ENCODE measurements at places on chromosomes 3 and 15.

DNA sequence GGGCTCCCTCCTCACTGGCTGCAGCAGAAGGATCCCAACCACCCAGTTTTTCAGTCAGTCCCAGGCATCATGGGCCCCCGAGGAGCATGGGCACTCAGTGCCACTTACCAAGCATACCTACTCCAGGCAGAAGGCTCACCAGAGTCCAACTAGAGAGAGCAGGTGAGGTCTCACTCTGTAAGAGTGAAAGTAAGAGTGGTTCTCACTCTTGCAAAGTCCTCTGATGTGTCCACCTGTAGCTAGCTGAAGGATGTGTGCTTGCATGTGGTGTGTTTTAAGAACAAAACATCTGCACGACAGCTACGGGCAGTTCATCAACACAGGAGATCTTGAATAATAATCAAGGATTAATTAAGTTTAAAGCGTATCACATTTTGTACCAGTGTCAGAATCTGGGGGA, 49.7 kb downstream of the CCK start:
- no peak for DNase-seq

GRCh38 chr3:52487050-52487787, 7.9 kb upstream of the STAB1 start:
- no peak for DNase-seq

DNA sequence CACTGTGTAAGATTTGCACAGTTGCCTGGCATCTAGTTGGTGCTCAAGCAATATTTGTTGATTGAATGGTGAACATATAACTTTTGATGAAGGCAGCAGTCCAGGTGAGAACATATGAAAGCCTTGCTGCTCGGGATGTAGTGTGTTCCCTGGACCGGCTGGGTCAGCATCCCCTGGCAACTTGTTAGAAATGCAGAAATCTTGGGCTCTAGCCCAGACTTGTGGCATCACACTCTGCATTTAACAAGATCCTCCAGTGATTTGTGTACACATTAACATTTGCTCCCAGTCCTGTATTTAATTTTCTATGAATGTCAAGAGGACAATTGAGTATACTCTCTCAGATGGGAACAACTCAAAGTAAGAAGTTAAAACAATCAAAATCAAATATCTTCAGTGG, 69.0 kb upstream of the SAMMSON start:
- no peak for DNase-seq

GRCh38 chr3:55947406-55947805, 460.3 kb upstream of the WNT5A start:
- DNase-seq: no peak

DNA sequence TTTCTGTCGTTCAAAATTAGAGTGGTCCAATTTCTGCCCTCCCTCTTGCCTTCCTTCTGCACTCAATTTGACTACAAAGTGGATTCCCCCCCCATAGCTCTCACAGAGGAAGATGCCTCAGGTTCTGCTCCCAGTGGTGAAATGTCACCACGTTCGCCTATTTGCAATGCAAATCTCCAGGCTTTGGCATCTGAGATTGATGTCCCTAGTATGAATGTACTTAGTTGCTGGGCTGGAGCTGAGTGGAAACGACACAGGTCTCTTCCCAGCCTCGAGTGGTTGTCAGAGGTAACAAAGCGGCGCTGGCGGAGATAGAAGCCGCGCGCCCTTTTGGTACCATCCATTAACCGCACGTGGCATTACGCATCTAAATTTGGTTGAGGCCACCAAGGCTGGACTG, 860.1 kb downstream of the MCTP2 start:
- no peak for DNase-seq

DNA sequence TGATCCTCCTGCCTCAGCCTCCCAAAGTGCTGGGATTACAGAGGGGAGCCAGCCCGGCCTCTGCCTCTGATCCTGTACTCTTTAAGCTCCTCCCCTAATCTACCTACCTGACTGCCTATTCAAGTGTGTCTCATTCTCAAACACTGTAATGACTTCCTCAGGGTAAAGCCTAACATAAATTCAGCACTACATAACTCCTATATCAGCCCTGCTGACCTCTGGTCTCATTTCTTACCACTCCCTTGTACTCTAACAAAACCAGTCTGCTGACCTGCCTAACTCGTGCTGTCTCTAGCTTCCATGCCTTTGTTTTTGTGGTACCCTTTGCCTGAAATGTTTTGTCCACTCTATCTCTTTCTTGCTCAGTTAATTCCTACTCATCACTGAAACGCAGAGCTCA, 172.1 kb upstream of the IL12A start:
- no peak for DNase-seq

- no peak for DNase-seq
Observed at GRCh38 chr3:52090131-52090932, 34.0 kb upstream of the DUSP7 start.

GRCh38 chr3:66018057-66019033, 20.4 kb downstream of the MAGI1 start:
- no peak for DNase-seq

GRCh38 chr3:114127517-114127916, 51.3 kb downstream of the DRD3 start:
- no peak for DNase-seq
